NCI-H524 (cell line): ENCODE measurements at places on chromosomes 3 and 15.

GRCh38 chr3:43031889-43032545 lies 52.9 kb downstream of the GASK1A start:
- no peak for DNase-seq

DNA sequence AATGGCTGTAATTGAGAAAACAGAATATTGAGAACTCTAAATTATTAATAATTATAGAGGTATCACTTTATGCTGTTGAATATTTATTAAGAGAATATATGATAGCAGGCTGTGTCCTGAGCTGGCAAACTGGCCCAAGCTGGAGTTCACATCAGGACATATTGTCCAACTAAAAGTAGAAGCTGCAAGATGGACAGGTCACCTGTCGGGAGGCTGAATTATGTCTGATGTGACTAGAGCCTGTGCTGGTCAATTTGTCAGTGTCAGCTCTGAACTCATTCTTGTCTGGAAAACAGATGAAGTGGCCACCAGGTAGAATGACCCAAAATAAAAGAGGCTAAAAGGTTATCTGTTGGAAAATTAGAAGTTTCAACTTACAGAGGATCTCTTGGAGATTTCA lies 392.2 kb downstream of the LRTM1 start:
- no peak for DNase-seq

- no peak for DNase-seq
Observed at GRCh38 chr3:78610462-78611125, 1157.2 kb downstream of the ROBO1 start.

- no peak for DNase-seq
Observed at GRCh38 chr3:5012367-5012766, 33.1 kb downstream of the BHLHE40 start.

DNA sequence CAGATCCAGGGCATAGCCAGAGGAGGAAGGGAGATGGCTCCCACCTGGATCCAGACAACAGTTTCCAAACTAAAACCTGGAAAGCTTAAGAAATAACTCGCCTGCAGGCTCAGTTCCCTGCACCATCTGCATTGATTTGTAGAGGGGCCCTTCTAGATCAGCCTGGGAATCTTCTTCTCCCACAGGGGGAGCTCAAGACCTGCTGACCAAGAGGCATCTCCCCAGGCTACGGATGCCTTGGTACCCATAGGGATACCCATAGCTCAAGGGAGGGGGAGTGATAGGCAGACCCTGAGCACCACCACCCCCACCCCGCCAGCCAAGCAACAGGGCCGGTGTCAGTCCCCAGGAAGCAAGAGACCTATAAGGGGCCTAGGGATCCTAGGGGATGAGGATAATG lies 28.0 kb upstream of the DCLK3 start:
- DNase-seq: peak; percentile 71

DNA sequence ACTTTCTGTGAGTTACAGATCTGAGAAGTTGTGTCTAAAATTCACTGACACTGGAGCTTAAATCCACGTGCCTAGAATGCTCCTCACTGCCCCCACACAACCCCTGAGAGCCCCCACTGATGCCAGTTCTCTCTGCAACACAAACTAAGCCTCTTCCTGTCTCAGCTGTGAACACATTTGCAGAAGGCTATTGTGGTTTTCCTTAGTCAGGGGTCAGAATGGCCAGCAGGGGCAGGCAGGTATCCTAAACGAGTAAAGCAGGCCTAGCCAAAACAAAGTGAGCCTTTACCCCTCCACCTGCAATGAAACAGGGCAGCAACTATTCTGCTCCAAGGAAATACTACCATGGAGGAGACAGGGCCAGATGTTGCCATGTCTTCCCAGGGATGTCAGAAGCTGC lies 78.6 kb downstream of the FHIT start:
- DNase-seq: no peak

DNA sequence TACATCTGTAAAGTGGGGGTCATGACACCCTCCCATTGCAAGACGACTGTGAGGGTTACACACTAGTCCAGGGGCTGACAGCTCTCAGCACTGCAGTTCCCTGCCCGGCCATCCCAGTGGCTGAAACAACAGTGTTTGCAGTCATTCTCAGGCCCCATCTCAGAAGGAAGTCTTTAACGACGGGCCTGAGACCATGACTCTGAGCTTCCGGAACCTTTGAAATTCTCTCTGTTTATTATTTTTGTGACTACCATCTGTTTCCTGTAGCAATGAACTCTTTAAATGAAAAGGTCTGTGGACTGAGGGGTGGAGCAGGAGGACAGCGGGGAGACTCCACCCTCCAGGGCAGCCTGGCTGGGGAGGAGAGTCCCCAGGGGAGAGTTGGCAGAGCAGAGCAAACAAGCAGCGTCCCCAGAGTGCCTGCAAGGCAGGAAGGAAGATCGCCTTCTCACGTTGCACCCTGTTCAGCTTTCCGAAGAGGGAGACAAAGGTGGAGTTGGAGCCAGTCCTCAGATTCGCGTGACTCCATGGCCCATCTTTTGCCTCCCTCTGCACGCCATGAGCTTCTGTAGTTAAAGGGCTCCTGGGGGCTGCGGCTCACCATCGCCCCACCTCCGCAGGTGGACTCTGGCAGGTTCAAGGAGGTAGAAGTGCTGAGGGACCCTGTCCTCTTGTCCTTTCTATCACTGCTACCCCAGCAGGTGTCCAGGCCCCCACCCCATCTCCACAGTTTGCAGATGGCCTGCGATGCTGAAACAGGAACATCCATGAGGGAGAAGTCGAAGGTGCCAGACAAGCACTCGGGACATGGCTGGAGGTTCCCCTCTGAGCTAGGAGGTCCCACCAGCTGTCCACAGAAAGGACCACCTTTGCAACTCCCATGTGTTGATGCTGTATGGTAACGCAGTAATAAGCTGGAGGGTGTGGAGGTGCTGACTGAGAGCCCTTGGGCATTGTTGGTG lies 525.8 kb upstream of the PROK2 start:
- no peak for DNase-seq

DNA sequence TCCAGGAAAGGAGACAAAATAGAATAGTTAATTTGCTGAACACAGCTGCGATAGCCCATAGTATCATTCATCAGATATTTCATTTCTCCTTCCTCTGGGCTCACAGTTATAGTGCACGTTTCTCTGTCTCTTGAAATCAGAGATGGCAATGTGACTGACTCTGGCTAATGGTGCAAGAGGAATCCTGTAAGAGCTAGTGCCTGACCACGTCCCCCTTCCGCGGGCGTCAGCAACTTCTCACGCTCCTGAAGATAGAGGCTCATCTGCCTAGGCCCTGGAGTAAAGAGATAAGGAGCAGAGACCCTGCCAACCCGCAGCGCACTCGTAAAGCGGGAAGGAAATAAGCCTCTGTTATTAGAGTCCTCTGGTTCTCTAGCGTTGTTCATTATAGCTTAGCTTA lies 391.8 kb downstream of the VPS13C start:
- no peak for DNase-seq

- no peak for DNase-seq
Observed at GRCh38 chr3:196643201-196643749, 3.8 kb downstream of the NRROS start.

DNA sequence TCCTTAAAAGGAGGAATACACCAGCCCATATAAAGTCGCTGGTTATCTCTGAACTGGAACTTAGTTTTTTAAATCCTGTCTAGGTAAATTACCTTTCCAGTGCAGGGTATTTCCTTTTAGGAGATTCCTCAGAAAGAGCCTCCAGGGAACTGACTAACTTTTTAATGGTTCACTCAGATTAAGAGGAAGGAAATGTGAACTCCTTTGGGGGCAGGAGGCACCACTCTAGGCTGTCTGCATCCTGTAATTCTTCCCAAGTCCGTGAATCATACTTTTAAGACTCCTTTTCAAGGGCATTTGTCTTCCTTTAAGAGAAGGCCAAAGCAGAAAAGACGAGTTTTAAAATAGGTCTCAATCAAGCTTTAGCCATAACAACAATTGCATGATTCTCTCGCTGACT lies 871.2 kb upstream of the NR2F2 start:
- no peak for DNase-seq

DNA sequence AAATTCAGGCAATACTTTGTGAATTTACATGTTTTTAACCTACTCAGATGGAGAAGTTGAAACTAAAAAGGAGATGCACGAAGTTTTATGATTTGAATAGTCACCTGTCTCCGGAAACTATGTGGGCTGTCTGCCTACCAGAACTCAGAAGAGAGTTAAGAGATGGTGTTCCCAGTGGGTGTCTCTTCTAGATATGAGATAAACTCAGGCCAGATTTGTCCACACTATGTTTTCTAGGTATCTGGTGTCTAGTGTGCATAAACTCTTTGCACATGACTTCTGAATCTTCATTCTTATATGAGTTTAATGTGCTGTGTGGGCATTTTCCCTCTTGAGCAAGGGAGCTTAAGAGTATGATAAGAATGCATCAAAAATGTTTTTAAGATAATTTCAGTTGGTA lies 222.8 kb downstream of the FOXP1 start:
- DNase-seq: no peak

DNA sequence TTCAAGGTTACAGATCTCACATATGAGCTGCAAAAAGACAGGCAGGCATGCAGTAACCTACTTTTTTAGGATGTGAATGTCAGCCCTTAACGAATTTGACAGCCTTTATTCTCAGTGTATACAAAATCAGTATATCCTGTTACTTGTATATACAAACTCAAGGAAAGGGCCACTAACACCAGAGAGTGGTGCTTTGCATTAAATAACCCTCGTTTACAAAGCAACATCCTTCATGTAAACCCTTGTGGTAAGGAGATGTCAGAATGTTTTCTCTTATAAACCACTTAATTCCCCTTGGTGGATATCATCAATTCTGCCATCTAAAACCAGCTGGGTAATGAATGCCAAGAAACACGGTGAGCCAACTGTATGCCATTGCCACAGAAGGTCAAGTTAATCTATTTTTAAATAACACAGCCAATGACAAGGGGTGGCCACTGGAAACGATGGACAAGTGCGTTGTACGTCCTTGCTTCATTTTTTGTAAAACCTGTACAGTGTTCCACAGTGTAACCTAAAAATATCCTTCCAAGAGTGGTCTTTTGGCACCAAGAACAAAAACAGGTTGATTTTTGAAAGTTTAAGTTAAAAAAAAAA lies 7.5 kb downstream of the MAGI1 start:
- no peak for DNase-seq

- no peak for DNase-seq
Observed at GRCh38 chr15:90345857-90346256, 6.2 kb upstream of the ZNF774 start.

DNA sequence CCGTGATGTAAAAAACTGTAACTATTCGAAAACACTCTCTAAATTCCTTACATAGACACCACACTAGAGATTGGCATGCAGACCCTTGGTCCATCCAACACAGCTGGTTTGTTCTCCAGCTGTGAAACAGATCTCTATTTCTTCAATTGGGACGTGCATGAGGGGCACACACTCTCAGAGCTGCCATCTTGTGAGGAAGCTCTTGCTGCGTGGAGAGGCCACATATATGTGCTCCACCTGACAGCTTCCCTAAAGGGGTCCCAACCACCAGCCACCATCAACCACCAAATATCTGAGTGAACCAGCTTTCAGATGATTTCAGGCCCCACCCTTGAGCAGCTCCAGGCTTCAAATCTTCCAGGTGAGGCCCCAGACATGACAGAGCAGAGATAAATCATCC lies 25.6 kb downstream of the SSUH2 start:
- DNase-seq: no peak

- no peak for DNase-seq
Observed at GRCh38 chr3:192129586-192129985, 597.8 kb downstream of the FGF12 start.

- peak; percentile 36 for DNase-seq
Observed at GRCh38 chr3:181718987-181719911, 7.5 kb downstream of the SOX2 start.

DNA sequence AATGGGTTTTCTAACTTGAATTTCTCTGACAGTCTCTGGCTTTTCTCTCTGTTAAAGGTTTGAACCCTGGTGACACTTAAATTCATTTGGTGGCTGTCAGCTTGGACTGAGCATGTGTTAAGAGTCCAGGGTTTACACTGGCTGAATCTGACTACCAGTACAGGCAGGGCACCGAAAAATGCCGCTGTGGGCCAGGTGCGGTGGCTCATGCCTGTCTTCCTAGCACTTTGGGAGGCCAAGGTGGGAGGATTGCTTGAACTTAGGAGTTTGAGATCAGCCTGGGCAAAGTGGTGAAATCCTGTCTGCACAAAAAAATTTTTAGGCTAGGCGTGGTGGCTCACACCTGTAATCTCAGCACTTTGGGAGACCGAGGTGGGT lies 1.8 kb downstream of the MANF start:
- no peak for DNase-seq

- DNase-seq: no peak
Observed at GRCh38 chr3:126147147-126147931, 33.0 kb downstream of the ALDH1L1 start.

DNA sequence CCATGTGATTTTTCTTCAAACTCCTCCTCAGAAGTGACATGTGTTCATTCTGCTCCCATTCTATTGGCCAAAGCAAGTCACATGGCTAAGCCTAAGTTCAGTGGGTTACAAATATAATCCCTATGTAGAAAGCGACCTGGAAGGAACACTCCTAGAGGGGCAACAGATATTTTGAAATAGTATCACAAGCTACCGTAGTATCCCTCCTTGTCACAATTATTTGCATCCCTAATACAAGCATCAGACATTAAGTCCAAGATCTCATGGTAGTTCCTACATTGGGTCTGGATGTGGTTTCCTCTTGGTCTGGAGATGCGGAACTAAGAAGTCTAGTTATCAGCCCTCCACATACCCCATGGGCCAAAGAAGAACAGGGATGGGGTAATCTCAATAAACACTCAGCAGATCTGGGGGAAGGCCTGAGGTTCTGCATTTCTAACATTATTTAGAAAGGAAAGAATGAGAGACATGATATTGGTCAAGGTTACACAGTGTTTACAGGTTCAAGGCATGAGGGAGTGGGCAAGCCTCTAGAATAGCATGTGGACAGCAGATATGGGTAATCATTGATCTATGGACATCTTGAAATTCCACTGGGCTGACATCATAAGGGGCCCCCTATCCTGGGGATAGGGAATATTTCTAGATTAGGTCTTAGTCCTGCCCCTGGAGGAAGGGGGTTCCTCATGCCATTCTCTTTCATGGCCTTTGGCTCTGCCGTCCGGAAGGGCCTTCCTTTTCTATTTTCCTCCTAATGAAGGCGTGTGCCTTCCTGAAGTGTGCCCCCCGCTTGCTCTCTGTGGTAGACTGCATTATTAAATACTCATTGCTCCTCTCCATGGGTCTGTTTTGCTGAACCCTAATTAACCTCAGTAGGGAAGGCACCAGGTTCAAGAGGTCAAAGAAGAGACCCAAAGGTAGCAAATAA lies 17.8 kb upstream of the ABHD2 start:
- DNase-seq: no peak

DNA sequence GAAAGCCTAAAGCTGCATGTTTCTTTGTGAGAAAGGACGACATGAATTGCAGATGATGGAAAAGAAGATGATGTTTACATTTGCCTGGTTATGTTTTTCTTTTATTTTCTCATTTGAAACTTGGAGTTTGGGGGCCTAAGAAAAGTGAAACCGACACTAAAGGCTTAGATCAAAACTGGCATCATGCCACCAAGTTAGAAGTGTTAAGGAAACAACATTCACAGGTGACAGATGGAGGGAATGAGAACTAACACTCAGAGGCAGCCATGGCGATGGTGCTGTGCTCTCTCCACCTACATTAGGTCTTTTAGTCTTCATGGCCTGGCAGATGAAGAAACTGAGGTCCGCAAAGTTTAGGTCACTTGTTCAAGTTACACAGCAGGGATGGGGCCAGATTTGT lies 923.6 kb downstream of the TUSC7 start:
- DNase-seq: peak; percentile 64
